ENCODE measurements at places on chromosomes 1 and 21. TPM values are rescaled to one million over a fixed set of nuclear protein-coding genes. Genes with fewer than 3 reads are reported as not detected.

The NECAP2 gene
- 74.4 TPM for total RNA-seq

The CLCNKB gene
- total RNA-seq = 0.09 TPM

The GTF2B gene
- 32.4 TPM for total RNA-seq

The NUDT17 gene
- 2.7 TPM for total RNA-seq

The IL6R gene
- total RNA-seq = 1.1 TPM

The MAP3K7CL gene
- 3.9 TPM for total RNA-seq

The C1QA gene
- total RNA-seq = not detected

The SLAMF1 gene
- total RNA-seq = not detected

The LCA5L gene
- 3.0 TPM for total RNA-seq

The SEMA6C gene
- total RNA-seq = 0.89 TPM

The CHI3L1 gene
- total RNA-seq = 339 TPM

The CD1C gene
- not detected for total RNA-seq

The NECTIN4 gene
- 1.8 TPM for total RNA-seq

The NEGR1 gene
- 22.6 TPM for total RNA-seq

The GSTM1 gene
- total RNA-seq = 0.51 TPM

The TPTE gene
- total RNA-seq = not detected

The PLEKHN1 gene
- 1.8 TPM for total RNA-seq

The EXO1 gene
- 7.9 TPM for total RNA-seq

The RNU1-1 gene
- under 0.01 TPM for total RNA-seq

The NHLH1 gene
- not detected for total RNA-seq

The HSF2BP gene
- total RNA-seq = 3.6 TPM

The GBP4 gene
- total RNA-seq = 0.32 TPM

The GRIK1 gene
- not detected for total RNA-seq

The FAM151A gene
- not detected for total RNA-seq

The CHRNB2 gene
- 0.05 TPM for total RNA-seq

The GPR25 gene
- not detected for total RNA-seq

The FAAP20 gene
- total RNA-seq = 32.2 TPM

The C21orf91 gene
- total RNA-seq = 5.8 TPM

The NPHS2 gene
- not detected for total RNA-seq

The CFHR1 gene
- total RNA-seq = 0.18 TPM

The MACF1 gene
- total RNA-seq = 448 TPM

The PADI1 gene
- 0.18 TPM for total RNA-seq

All from smooth muscle cell of the umbilical artery (primary cell).